LoVo (cell line): ENCODE measurements at places on chromosomes 12 and 14.

DNA sequence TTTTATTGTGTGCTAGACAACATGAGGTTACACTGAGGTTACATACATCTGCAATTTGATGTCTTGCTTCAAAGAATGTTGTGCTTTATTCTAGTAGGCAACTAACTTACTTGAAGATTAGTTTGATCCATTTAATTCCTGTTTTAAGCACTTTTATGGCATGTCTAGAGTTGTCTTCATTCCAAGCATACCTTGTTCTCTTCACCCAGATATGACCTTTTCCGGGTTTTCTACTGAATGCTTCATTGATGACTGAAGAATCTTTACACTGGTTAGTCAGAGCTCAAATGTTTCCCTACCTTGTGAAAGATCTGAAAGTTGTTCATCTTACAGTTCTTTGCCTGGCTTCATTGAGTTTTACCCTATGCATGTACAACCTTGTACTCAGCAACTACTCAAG lies 274.0 kb upstream of the KITLG start:
- DNase-seq = peak; percentile 69

DNA sequence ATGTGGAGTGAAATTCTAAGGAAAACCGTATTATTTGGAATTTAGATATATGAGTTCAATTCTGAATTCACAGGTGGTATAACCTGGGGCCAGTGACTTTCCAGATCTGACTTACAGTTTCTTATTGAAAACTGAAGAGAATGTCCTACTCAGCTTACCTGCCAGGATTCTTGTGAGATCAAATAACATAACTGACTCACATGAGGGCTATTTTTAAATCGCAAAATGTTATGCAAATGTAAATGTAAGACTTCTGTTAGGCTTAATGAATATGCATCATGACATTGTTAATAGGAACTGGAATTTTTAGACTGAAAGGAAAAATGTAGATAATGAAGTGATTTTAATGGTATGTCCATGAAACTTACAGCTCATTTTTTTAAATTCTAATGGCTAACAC lies 1142.1 kb downstream of the FLRT2 start:
- DNase-seq = no peak

GRCh38 chr14:91545946-91546716 lies 36.0 kb upstream of the PPP4R3A start:
- DNase-seq = no peak

DNA sequence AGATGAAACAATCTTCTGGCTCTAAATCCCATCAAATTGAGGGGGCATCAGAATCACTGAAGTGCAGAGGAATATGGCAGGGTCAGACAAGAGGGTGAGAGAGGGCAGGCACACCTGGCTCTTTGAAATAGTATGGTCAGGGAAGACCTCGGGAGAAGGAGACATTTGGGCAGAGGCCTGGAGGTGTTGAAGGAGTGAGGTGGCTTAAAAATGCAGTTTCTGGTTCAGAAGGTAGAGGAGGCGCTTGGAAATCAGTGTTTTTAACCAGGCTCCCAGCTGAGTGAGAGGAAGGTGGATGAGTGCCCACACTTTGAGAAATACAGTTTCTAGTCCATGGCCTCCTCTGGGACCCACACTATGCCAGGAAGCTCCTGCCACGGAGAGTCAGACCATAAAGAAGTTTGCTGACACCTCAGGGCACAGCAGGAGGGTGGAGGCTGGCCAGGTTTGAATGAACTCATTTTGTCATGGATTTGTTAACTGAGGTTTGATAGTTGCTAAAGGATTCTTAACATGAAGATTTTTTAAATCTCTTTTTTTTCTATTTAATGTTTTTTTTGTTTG lies 20.1 kb downstream of the NID2 start:
- DNase-seq = peak; percentile 23

GRCh38 chr14:91866511-91867295 lies 633 bp downstream of the TC2N start:
- DNase-seq = no peak

DNA sequence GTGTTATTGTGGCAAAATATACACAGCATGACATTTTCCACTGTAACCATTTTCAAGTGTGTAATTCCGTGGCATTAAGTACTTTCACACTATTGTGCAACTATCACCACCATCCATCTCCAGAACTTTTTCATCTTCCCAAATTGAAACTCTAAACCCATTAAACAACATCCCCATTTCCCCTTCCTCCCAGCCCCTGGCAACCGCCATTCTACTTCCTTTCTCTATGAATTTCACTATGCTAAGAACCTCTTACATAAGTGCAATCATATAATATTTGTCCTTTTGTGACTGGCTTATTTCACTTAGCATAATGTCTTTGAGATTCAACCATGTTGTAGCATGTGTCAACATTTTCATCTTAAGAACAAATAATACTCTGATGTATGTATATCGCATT lies 67.8 kb upstream of the PYGL start:
- DNase-seq = no peak

DNA sequence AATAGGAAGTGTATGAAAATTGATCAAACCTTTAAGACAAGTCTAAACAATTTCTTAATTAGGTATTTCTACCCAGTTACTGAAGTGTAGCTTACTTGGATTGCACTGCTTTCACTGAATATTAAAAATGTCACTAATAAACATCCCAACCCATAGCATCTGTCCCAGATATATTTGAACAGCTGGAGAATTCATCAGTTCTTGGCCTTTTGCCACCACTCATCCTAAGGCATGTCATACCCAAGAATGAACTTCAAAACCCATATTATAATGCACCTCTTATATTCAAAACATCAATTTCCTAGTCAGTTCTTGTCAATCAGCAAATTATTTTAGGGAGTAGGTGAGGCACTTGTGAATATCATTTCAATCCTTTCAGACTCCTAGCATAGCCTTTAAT lies 392.3 kb downstream of the PAWR start:
- no peak for DNase-seq

- DNase-seq = peak; percentile 90
Measured at GRCh38 chr12:110247340-110248095, 33.5 kb upstream of the ATP2A2 start.

DNA sequence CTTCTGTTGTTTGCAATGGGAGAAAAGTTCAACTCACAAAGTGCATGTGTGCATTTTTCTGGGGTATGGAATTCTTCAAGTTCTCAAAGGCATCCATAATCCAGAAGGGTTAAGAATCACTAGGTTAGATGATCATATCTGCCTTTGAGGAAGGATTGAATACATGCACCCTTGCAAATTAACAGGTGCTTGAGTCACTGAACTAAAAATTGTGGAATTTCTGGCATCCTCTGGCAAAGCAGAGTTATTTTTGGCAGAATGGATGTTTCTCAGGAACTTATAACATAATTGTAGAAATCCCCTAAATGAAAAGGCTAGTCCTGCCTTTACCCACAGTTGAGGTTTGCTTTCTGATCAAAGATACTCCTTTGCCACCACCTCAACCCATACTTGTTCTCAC lies 136.5 kb upstream of the DYRK2 start:
- no peak for DNase-seq

GRCh38 chr14:38616959-38617358 lies 361.1 kb upstream of the CLEC14A start:
- no peak for DNase-seq

GRCh38 chr14:34452258-34452822 lies 9.7 kb downstream of the SPTSSA start:
- DNase-seq = no peak

- no peak for DNase-seq
Measured at GRCh38 chr12:44817687-44818086, 58.4 kb downstream of the NELL2 start.

DNA sequence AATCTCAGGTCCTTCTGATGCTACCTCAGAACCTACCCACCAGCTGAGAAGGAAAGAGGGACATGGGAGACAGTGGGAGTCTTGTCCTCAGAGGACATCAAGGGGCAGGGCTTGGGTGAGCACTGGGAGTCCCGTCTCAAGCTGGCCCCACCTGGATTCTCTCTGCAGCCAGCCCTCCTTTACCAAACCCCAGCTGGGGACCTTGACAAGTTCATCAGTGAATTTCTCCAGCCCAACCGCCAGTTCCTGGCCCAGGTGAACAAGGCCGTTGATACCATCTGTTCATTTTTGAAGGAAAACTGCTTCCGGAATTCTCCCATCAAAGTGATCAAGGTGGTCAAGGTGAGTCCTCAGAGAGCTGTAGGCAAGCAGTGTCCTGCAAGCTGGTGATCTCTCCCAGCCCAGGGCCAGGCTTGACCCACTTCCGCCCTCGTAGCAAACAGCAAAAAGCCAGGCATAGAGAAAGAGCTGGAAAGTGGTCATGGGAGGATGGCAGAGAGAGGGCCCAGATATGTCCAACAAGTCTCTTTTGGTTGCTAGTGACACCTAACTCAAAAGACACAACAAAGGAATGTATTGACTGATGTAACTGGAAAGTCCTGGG lies 14.2 kb upstream of the OAS2 start:
- no peak for DNase-seq

GRCh38 chr14:105161964-105162668 lies 6.5 kb downstream of the JAG2 start:
- DNase-seq = no peak

DNA sequence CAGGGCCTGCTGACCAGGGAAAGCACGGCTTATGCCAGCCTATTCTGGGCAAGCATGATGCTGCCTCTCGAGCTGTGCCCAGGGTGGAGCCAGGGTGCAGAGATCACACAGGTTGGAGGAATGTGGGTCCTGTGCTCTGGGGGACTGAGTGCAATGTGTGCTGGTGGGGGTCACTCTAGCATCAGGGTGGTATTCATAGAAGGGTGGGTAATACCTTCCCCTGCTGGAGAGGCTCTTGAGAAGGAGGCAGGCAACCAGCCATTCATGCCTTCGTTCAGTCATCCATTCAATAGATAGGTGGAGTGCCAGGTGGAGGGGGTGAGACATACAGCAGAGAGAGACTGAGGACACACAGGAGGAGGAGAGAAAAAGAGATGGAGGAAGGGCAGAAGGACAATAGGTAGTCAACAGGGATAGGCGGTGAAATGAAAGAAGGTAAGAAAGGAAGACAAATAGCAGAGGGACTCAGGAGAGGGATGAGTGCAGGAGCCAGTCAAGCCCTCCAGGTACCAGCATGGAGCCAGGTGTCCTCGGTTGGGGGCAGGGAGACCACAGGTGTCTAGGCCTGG lies 5.2 kb upstream of the ZNF385A start:
- no peak for DNase-seq

GRCh38 chr14:70698288-70698687 lies 56.6 kb downstream of the TTC9 start:
- peak; percentile 85 for DNase-seq

DNA sequence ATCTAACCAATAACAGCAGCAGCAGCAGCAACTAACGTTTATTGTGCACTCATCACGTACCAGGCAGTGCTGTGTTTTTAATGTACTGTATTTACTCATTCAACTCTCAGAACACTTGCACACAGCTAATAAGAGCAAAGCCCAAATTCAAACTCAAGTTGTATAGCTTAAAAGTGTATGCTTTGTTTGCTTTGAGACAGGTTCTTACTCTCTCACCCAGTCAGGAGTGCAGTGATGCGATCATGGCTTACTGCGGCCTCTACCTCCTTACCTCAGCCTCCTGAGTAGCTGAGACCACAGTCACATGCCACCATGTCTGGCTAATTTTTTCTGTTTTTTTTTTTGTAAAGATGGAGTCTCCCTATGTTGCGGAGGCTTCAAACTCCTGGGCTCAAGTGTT lies 105.4 kb downstream of the PAPLN start:
- no peak for DNase-seq

DNA sequence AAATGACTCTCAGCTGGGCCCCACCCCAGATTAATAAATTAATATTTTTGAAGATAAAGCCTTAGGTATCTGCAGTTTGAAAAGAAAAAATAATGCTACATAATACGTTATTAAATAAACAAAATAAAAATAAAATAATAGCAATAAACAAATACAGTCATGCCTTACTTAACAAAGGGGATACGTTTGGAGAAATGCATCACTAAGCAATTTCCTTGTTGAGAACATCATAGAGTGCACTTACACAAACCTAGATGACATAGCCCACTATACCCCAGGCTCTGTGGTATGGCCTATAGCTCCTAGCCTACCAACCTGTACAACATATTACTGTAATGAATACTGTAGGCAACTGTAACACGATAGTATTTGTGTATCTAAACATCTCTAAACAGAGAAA lies 7.1 kb upstream of the EGLN3 start:
- DNase-seq = no peak

- DNase-seq = no peak
Measured at GRCh38 chr12:128702371-128702770, 121.4 kb downstream of the SLC15A4 start.

DNA sequence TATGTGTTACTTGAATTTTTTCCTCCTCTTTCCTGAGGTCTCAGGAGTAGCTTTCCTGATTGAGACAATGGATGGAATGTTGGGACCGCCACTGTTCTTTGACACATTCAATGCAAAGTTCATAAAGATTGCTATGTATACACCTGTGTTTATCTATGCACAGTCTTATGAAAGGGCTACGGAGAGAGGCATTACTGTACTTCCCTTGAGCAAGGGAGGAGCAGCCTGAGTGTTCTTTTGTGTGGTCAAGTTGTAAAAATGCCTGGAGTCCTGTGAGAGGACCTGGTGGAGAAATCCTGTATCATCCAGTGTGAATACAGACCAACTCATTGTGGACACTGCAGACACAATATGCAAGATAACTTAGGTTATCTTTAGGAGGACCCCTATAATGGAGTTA lies 1.2 kb downstream of the SRGAP1 start:
- peak; percentile 84 for DNase-seq

DNA sequence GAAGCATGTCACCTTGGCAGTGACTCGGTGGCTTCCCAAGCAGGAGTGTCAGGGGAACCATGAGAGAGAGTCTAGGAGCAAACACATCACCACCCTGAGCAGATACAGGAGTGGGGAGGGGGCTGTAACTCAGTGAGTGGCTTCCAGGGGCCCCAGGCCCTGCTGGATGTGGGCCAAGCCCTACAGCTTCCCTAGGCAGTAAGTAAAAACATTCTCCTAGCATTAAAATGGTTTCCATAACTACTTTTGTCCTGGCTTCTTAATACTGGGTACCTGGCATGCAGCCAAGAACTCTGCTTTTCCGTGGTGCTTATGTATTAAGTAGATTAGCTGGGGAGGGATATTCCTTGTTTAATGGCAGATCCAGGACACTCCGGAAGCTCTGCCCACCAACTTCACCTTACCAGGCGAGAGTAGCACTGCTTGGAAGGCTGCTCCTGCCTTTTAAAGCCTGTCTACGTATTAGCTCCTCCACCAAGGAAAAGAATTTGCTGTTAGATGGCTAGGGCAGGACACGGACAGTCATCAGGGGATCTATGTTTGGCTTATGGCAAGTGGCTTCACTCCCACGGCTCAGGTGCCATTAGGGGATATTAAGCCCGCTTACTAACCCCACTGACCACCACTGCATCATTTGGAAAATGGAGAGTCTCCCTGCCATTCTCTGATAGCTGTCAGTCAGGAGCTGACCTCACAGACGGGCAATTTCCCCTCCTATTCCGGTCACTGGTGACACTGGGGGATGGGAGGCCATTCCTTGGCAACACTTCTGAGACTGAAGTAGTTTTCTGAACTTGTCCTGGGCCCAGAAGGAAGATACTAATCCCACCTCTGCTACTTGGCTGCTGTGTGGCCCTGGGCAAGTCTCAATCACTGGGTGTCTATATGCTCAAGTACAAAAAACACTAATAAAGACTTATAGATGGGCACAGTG lies 22.8 kb downstream of the OTUB2 start:
- DNase-seq = no peak

GRCh38 chr14:69654116-69654515 lies 42.7 kb downstream of the SUSD6 start:
- DNase-seq = peak; percentile 60
